Chondrocyte (in vitro differentiated cells): ENCODE measurements at places on chromosomes 13 and 19.
A peak's percentile ranks its signal among the peaks of the same experiment; 100 is the strongest.

DNA sequence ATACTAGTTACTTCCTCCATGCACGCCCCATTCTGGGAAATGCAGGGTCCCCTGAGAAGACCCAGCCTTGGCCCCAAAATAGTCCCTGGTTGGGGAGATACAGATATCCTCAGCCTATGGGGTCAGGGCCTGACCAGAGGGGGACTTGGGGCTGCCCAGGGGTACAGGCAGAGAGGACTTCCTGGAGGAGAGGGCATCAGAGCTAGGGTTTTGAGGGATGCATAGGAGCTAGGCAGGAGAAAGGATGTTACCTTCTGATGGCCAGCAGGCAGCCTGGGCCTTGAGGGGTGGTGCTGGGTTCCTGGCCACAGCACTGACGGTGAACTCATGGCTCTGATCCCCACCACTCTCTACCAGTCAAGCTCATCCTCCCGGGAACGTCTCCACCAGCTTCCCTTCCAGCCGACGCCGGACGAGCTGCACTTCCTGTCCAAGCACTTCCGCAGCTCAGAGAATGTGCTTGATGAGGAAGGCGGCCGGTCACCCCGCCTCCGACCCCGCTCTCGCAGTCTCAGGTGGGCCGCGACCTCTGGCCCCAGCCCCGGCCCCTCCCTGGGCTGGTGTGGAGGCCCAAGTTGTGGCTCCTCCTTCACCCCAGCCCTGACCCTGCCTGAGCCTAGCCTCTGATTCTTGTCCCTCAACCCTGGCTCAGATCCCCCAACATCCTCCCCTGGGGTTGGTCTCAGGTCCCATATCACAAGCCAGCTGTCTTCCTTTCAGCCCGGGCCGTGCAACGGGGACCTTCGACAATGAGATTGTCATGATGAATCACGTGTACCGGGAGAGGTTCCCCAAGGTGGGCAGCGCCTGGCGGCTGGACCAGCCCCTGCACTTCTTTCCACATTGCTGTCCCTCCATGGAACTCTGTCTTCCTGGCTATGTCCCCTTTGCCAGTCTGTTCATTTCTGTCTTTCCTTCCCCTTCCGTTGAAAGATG, 25.6 kb downstream of the MAST3 start:
- DNase-seq: no peak

DNA sequence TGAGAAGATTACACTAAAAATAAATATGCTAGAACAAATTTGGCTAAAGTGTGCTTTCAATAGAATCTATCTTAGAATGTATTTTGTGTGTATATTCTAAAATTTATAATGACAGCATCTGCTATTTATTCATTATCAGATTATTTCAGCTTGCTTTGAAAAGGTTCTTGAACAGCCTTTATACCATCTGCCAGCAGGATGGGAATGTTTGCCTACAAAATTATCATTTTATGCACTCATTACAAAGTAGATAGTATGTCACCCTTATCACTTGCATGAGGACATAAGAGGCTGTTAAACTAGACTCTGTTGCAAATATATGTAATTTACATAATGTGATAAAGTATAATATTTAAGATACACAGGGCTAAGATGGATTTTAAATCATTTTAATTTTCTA, 1286.9 kb upstream of the PCDH20 start:
- DNase-seq: no peak

DNA sequence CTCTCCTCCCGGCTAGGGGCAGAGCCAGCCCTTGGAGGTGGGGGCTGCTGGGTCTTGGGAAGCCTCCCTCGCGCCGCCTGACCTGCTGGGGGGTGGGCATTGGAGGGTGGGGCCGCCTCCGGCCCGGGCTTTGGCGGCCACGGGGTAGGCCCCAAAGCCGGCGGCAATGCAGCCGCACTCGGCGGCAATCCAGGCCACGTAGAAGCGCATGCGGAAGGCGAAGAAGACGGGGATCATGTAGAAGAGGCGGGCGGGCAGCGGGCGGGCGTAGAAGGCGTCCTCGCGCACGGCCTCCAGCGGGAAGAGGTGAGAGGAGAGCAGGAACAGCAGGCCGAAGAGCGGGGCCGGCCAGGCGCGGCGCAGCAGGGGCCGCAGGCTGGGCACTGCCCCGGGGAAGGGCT, 7.7 kb upstream of the TMC4 start:
- no peak for DNase-seq

GRCh38 chr19:53537521-53538377, at the start of gene ZNF331:
Gene ZNF331, plus strand, starts transcription at chr19:53538145. Its CDS starts 31,232 bp downstream, at chr19:53569377.
- no peak for DNase-seq

- no peak for DNase-seq
Measured at GRCh38 chr19:10646456-10647159, 7.5 kb upstream of the ILF3 start.

DNA sequence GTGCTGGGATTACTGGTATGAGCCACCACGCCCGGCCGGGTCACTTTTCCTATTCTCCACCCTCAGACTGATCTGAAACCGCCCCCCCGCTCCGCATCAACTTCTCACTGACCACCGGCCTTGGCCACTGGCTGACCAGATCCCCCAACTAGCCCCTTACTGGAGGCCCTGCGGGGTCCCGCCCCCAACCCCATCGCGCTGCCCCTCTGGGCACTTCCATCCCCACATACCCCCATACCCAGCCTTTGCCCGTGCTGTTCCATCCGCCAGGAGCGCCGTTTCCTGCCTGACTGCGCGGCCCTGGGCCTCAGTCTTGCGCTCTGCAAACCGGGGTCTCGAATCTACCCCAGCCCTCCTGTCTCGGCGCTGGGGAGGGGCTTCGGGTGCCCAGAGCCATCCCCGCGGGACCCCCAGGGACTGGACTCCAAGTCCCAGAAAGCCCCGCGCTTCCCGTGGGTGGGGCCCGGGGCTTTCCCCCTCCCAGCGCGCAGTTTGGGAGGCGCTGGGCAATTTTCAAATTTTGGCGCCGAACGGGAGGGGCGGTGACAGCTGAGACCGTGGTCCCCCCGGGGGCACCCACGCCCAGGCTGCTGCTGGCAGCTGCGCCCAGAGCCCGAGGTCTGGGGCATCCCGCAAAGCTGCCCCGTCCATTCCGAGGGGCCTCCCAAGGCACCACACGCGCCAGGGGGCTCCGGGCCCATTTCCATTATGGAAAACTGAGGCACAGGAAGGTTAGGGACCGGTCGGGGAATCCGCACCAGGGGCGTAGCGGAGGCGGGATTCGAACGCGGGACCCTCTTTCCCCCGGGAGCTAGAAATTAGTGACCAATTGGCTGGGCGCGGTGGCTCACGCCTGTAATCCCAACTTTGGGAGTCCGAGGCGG, 5.2 kb upstream of the LMNB2 start:
- DNase-seq: no peak

- no peak for DNase-seq
Measured at GRCh38 chr13:31699650-31700049, 39.7 kb upstream of the RXFP2 start.

DNA sequence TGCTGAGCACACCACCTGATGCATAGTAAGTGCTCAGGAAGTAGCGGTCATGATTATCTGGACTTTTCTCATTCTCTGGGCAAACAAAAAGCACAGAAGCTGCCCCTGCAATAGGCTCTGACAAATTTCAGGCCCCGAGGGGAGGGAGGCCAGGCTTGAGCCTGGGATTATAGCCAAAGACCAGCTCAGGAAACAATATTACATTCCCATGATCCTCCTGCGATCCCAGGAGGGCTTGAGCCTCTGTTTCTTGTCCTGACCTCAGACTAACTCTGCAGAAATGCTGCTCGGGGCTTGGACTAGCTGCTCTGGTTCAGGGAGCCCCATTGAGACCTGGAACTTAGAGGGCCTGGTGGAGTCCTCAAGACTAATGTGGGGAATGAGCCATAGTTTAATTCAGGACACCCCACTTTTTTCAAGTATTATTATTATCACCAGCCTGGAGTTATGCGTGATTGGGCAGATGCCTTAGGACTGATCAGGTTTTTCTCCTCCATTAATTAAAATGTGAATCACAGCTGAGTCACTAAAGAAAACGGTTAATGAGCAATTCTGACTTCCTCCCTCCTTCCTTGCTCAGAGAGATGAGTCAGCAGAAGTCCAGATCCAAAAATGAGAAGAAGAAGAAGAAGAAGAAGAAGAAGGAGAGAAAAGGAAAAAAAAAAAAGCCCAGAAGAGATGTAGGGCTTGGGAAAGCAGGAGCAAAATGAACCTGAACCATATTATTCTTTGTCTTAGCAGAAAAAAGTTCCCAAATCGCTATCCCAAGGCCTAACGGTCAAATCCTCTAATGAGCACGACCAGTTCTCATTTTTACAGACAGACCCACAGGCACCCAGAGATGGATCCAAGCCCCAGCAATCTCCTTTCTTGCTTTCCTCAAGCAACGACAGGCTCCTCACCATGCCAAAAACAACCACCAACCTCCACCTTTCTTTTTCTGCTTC, 107.2 kb downstream of the CACNA1A start:
- no peak for DNase-seq

DNA sequence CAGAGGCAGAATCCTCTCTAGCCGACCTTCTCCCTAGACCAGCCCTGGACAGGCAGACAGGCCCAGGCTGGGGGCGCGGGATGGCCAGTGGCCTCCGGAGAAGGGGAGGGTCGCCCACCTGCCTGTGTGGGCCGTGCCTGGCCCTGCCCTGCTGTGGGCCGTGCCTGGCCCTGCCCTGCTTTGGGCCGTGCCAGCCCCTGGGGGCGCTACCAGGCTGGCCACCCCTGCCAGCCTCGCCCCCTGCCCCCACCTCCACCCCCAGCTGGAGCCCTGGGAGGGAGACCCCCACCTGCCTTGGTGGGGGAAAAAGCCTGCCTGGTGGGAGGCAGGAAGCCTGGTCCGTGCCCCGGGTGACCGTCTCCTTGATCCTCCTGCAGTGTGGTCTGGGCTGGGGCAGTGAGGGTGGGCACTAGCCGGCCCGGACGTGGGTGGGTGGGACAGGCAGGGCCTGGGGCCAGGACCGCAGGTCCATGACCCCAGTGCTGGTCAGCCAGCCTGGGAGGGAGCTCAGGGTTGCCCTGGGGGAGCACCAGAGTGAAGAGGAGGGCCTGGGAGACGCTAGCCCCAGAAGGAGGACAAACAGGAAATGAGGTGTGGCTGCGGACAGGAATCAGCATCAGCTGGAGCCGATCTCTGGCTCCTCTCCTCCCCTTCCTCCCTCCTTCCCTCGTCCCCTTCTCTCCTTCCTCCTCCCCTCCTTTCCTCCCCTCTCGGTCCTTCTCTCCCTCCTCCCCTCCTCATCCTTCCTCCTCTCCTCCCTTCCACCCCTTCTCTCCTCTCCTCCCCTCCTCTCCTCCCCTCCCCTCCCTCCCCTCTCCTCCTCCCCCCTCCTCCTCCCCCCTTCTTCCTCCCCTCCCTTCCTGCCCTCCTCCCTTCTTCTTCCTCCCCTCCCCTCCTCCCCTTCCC, 5.1 kb upstream of the MKNK2 start:
- DNase-seq: peak; percentile 75

- DNase-seq: no peak
Measured at GRCh38 chr13:98506728-98507230, 70.1 kb downstream of the STK24 start.

GRCh38 chr19:10011974-10012373, 1.3 kb upstream of the RDH8 start:
- DNase-seq: no peak

GRCh38 chr13:110413016-110413675, 106.1 kb downstream of the COL4A2 start:
- DNase-seq: no peak

DNA sequence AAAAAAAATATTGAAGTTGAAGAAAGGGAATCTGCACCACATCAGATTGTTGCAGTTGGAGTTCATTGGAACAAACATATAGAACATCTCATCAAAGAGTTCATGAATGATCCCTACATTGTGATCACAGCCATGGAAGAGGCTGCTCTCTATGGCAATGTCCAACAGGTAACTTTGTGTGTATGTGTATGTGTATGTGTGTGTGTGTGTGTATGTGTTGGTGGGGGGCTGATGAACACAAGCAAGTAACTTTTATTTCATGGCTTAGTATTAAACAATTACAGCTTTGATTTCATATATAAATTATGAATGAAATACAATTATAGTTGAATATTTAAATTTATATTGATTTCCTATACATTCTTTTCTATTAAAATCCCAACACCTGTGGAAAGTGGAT, 69.4 kb downstream of the SLC7A9 start:
- DNase-seq: no peak

GRCh38 chr19:39430675-39431593, 4.8 kb downstream of the RPS16 start:
- DNase-seq: no peak

DNA sequence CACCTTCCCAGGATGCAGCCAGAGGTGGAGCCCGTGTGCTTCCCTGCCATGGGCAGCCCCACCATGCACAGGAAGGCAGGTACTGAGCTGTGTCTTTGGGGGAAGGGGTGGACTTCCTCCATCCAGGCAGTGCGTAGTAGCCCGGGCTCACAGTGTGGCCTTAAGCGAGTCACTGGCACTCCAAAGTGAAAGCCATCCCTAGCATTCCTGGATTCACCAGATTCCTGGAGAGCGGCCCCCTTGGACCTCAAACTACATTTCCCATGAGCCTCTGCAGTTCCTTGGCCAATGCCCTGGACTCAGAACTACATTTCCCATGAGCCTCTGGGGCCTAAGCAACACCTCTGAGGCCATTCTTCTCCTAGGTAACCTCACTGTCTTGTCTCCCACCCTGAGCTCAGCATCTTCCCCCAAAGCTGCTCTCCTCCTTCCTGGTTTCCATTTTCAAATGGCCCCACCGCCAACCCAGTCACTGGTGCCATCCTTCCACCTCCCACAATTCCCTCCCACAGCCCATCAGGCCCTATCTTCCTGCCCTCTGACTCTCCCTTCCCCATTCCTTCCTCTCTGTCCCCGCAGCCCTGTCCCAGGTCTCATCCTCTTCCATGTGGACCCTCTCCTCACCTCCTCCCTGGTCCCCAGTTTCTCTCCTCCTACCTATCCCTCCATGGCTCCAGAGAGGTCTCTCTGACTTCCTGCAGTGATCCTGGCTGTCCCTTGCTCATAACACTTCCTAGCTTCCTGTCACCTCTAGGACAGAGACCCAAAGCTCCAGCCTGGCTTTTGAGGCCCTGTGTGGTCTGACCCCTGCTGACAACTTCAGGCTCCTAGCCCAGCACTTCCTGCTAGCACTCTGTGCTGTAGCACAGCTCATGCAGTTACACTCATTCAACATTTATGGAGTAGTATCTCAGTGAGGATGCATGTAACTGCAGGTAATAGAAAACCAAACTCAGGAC, at the start of gene C19orf81:
Gene C19orf81 (plus strand): TSS at position 13 of the 959 bp plus-strand sequence. CDS start 0 bp downstream, at position 13.
- DNase-seq: no peak

GRCh38 chr13:39335721-39336120, 267.3 kb downstream of the LHFPL6 start:
- no peak for DNase-seq

DNA sequence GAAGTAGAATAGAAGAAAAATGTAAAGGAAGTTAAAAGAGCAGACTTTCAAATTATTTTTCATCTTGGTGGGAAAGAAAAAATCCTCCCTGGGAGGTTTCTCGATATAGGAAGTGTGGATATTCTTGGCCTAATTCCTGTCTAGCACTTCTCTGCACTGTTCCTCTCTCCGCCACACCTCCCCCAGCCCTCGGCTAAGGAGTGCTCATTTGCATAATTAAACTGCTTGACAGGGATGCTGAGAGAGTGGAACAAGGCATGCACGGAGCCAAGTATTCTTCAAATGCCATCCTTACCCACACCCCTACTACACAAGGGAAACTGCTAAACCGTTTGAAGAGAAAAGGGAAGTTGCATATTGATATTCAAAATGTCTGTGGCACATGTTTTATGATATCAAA, 511.0 kb upstream of the HTR2A start:
- DNase-seq: no peak

GRCh38 chr13:38674208-38674607, 12.7 kb upstream of the FREM2 start:
- DNase-seq: no peak

- DNase-seq: no peak
Measured at GRCh38 chr13:113904411-113904810, 40.5 kb upstream of the GAS6 start.
